ENCODE measurements at places on chromosomes 16 and 17.

GRCh38 chr17:45815752-45816151 is 28.9 kb upstream of the SPPL2C start:
- DNase-seq: no peak

- DNase-seq: no peak
These were observed 2.0 kb upstream of the KRT24 start for GRCh38 chr17:40705584-40705983.

DNA sequence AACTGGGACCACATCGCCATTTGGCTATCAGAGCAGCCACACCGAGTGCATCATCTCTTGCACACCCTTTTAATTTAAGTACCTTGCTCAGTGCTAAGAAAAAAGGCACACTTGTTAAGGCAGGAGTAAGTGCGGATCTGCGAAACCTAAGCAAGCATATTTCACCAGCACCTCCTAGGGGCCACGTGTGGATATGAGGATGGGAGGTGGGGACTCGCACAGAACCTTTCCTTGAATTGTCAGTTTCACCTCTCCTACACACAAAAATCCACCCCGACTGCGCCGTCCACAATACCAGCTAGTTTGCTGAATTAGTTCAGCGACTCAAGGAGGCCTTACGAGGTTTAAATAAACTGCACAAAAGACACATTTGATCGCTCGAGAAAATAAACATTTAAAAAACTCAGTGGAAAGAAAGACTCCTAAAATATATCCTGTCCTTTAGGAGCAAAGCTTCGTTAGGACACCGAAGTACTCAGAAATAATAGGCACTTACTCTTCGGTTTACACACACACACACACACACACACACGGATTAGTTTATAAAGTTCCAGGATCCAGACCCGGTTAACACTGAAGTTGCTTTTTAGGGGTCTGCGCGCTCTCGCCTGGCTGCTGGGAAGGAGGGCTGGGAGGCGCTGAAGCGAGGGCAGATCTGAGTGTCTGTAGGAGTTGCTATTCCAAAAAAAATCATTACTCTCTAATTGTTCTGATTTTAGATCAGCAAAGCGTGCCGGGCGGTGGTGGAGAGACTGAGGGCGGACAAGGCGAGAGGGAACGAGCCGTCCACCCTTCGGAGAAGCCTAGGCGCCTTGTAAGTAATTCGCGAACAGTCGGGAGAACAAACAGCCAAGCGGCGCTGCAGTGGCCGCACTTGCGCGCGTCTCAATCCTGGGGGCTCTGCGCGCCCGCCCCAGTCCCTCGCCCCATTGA is 1.0 kb upstream of the KCNJ2 start:
- DNase-seq: no peak

DNA sequence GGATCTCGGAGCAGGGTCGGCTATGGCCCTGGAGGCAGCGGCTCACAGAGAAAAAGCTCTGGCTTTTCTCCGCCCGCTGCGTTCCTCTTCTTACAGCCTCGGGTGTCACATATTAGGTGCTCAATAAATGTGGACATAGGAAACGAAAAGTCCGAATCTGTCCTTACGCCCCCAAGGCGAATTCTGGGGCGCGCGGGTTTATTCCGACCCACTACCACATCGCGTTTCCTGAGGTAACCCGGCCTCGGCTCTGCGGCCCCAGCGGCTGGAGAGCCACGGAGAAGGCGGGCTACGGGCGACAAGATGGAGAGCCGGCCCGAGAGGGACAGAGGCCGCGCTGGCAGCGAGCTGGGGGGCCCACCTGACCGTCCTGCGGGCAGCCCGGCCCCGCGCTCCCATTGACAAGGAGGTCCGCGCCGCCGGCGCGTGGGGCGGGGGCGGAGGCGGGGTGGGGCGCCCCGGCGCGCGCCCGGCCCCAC is 573 bp upstream of the GNAO1 start:
- DNase-seq: no peak

- DNase-seq: no peak
These were observed 39.6 kb upstream of the USP7 start for GRCh38 chr16:9003322-9003721.

DNA sequence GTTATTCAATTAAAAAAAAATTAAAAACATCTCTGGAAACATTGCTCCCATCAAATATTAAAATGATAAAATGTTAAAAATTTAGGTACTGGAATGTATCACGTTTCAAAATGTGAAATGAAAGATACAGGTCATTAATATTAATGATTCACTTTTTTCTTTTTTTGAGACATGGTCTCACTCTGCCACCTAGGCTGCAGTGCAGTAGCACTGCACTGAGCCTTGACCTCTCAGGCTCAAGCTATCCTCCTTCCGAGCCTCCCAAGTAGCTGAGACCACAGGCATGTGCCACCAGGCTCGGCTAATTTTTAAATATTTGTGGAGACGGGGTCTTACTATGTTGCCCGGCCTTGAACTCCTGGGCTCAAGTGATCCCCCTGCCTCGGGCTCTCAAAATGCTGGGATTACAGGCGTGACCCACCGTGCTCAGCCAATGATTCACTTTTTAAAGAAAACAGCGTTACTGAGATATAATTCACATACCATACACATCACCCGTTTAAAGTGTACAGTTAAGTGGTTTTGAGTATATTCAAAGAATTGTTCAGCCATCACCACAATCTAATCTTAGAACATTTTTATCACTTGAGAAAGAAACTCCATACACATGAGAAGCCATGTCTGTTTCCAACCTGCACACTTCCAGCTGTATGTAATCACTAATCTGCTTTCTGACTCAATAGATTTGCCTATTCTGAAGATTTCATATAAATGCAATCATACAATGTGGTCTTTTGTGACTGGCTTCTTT is 19.1 kb upstream of the NETO2 start:
- no peak for DNase-seq

GRCh38 chr17:69858460-69858859 is 216.6 kb upstream of the KCNJ16 start:
- DNase-seq: no peak

DNA sequence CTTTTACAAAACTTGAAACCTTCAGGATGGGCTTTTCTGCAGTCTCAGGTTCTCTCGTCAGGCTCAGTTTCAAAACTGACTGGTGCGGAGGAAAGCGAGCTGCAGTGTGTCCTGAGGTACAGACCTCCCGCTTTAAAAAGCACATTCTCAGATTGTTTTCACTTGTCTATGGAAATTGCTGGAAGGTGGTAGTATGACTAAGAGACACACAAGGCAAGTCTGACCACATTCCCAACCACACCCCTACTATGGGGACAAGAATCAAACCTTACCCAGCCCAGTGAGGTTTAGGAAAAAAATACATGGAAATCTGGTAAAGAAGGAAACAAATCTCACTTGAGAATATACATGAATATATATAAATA is 18.2 kb downstream of the SRP68 start:
- no peak for DNase-seq

GRCh38 chr17:80724775-80725266 is 180.2 kb downstream of the RPTOR start:
- no peak for DNase-seq

DNA sequence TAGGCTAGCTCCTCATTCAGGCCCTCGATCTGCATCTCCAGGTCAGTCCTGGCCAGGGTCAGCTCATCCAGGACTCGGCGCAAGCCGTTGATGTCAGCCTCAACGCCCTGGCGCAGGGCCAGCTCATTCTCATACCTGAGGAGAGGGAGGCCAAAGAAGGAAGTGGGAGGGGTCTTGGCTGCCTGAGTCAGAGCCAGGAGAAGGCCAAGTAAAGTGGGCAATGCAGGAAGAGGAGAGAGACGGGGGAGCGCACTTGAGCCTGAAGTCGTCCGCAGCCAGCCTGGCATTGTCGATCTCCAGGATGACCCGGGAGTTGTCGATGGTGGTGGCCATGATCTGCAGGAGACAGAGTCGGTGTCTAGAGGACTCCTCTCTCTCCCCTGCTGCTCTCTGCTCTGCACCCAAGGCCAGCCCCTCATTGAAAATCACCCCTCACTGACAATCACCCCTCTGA is 1.8 kb downstream of the KRT15 start:
- DNase-seq: no peak

- no peak for DNase-seq
These were observed 205.5 kb downstream of the HS3ST3B1 start for GRCh38 chr17:14506364-14506763.

- DNase-seq: no peak
These were observed 4.3 kb downstream of the GDE1 start for GRCh38 chr16:19517424-19518089.

DNA sequence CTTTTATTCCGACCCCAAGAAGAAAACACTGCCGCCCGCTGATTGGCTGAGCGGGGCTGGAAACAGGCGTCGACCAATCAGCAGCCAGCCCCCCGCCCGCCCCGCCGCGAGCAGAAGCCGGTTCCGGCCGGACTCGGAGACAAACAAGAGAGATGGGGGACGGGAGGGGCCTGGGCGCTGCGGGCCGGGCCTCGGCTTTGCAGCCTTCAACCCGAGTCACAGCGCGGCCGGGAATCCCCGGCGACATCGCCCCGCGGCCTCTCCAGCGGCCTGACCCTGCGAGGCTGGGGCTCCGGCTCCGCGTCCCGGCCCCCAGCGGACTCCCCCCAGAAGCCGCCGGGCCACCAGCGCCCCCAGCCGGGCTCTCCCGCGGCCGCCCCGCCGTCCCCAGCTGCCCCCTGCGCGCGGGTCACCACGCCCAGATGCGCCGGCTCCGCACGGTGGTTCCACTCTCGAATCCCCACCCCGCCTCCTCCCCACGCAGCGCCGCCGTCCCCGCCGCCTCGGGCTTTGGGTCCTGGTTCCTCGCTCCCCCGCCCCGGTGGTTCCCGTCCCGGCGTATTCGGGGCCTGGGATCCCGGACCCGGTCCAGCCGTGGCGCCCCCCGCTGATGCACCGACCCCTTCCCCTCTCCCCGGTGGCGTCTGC is 346 bp upstream of the SLC43A2 start:
- peak; percentile 82 for DNase-seq

DNA sequence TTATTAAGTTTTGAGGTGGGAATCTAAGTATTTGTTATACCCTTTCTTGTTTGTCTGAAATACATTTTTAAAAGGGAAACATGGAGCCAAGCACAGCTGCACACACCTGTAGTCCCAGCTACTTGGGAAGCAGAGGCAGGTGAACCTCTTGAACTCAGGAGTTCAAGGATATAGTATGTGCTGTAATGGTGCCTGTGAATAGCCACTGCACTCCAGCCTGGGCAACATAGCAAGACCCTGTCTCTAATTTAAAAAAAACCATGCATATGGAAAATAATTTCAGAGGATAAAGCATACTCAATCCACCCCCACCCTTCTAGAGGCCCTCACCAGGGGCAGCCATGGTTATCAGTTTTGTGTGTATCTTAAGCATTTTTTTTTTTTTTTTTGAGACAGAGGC is 3.4 kb upstream of the DDX19B start:
- no peak for DNase-seq

DNA sequence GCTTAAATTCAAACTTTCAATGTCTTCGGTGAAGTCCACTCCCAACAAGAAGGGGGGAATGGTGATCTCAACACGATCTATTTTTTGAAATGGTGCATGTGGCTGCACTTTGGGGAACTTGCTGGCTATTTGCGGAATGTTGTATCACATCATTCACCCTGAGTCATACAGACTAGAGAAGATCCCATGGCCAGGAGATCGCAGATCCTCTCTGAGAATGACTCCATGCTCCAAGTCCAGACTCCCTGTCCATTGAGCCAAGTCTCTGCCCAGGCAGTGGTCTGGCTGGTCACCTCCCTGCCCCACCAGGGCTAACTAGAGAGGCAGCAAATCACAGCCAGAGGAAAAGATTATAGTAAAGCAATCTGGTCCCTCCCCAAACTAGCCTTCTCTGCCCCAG is 120.6 kb downstream of the XYLT1 start:
- DNase-seq: no peak

DNA sequence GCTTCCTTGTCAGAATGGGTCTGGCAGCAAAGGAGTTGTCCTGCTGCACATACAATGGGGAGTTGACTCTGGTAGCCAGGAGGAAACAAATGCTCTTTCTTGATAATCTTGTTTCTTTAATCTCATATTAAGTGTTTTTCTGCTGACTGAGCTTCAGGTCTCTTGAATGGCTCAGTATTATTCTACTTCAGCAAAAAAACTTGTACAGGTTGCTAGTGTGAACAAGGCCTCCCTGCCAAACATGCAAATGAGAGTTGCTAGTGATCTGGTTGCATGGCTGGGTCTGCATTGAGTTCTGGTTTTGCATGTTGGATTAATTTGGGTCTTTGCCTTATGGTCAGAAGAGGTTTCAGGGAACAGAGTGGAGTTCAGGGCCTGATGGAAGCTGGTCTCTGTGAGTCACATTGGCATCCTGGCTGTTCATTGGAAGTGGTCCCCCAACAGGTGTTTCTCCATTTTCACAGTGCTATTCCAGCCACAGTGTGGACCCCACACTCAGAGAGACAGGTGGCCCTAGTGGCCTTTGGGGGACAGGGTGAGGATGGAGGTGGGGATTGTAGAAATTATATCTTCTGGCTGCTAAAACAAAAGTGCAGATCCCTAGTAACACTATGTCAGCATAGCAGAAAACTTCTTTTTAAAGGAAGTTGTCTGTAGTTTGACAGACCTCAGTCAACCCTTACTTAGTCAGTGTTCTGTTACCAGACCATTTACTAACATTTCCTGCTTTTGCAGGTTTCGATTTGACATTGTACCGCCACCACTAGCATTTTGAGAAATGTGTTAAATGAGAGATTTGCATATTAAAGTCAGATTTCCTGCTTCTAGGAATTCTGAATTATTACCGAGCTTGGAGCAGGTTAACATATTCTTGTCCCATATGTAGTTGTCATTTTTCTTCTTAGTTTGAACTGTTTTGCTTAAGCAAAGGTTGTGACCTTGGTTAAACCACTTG is 47.1 kb downstream of the EPN2 start:
- DNase-seq: no peak

DNA sequence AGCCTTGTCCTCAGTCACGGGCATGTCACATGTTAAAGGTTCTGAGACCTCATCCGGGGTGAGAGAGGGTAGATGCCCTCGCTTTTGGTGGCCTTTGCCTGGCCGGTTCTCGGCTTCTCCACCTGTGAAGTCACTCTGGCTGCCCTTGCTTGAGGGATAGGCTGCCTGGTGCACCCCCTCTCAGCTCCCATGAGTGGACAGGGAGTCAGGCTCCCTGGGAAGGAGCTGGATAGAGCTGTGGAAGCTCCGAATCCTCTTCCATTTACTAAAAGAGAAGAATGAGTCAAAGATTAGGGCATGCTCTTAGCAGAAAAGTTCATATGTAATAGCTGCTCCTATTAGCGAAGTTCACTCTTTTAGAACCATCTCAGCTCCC is 142.0 kb downstream of the IRX3 start:
- DNase-seq: no peak

- no peak for DNase-seq
These were observed 10.6 kb upstream of the SMG1 start for GRCh38 chr16:18936727-18937340.
